CD4-positive, alpha-beta memory T cell (primary cell): ENCODE measurements at places on chromosomes 1 and 21.

DNA sequence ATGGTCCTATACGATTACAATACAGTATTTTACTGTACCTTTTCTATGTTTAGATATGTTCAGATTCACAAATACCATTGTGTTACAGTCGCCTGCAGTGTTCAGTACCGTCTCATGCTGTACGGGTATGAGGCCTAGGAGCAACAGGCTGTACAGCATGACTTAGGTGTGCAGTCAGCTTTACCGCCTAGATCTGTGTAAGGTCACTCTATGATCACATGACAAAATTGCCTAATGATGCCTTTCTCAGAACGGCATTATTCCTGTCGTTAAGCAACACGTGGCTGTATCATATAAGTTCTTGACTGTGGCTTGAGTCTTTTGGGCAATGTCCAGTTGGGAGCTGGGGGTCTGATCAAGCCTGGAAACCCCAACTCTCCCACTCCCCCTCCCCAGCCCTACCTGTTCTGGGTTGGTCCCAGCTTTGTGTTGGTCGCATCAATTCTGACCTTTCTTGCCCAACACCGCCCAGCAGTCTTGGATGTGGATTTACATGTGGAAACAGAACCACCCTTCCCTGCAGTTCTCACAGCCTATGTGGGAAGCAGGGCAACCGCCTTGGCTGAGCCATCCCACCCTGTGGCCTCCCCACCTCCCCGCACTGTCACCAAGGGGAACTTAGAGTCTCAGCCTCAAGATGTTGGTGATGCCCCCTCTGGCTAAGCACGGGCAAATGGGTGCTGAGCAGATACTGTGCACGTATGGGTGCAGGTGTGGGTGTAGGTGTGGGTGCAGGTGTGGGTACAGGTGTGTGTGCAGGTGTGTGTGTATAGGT, 80.2 kb upstream of the ACTL8 start:
- DNase-seq = no peak

DNA sequence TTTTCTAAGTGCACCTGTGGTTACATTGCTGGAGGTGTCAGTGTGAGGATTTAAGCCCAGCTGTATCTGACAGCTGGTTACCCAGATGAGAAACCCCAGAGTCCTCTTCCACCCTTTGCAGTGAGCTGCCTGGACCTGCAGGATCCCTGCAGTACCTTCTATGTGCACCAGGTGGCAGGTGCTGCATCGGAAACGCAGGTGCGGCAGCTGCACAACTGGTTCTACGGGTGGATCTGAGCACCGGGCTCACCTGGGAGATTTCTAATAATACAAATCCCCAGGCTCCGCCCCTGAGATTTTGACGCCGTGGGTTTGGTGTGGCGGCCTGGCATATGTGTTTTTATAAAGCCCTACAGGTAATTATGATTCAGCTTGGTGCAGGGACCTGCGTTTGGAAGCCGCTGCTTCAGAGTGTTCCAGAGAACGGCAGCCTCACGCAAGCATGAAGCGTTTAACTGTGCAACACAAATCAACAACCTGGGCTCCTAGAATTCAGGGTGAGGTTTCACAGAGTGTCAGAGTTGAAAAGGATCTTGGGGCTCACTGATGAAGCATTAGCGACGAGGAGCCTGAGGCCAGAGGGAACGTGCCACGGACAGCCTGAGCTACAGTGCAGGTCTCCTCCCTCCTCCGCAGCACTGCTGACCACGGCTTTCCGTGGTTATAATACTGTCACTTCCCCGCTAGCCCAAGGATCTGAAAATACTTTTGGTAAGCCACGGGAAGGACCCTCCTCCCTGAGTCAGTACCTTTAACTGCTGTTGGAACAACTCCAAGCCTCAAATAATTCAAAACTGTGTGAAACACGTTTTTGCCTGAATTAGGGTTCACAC, 96.7 kb upstream of the TRABD2B start:
- DNase-seq = peak; percentile 57

DNA sequence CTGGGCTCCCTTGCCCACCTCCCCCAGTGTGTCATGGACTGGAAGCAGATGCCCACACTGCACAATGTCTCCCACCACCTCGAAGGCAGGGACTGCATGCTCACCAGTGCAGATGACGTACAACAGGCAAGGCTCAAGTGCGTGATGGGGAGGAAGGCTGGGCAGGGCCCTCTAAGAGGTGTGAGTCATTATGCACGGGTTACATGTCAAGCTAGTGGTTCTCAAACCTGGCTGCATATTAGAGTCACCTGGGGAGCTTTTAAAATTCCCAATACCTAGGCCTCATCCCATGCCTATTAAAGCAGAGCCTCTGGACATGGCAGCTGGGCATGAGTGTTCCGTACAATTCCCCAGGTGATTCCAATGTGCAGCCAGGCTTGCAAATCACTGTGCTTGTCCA, 137.9 kb upstream of the NGF start:
- DNase-seq = no peak

DNA sequence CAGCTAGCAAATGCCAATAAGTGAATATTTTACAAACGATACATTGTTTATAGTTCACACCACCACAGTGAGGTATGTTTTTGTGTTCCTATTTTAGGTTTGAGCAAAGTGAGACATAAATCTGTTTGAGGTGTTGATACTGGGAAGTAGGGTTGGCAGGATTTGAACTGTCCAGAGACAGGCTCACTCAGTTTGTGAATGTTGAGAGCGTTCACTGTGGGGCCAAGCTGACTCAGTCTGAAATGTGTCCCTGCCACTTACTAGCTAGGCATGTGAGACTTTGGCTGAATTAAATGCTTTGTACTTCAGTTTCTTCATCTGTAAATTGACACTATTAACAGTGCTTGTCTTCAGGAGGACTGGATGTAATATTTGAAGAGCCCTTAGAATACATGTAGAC, 35.1 kb downstream of the DIRAS3 start:
- DNase-seq = no peak

DNA sequence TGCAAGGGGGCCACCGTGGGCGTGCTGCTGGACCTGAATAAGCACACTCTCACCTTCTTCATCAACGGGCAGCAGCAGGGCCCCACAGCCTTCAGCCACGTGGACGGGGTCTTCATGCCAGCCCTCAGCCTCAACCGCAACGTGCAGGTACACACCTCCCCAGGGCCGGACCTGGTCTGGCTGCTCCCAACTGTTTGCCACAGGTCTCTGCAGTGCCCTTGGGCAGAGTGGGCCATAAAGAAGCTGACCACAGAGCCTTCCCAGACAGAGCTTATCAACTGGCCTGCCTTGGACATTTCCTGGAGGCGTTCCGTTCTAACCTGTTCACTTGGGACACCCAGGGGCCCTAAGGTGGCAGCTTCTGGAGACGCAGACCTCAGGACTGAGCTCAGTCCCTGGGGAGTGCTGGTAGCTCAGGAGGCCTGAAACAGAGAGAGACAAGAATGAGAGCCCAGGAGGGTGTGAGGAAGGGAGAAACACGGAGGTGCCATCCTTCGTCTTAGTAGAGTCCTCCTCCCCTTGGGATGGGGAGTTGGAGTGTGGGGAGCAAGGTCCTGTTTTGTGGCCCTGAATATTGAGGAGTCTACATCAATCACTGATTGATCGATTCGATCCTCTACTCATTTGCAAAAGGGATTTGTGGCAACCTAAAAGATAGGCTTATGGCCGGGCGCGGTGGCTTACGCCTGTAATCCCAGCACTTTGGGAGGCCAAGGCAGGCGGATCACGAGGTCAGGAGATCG, 27.0 kb upstream of the GNPAT start:
- DNase-seq = no peak

DNA sequence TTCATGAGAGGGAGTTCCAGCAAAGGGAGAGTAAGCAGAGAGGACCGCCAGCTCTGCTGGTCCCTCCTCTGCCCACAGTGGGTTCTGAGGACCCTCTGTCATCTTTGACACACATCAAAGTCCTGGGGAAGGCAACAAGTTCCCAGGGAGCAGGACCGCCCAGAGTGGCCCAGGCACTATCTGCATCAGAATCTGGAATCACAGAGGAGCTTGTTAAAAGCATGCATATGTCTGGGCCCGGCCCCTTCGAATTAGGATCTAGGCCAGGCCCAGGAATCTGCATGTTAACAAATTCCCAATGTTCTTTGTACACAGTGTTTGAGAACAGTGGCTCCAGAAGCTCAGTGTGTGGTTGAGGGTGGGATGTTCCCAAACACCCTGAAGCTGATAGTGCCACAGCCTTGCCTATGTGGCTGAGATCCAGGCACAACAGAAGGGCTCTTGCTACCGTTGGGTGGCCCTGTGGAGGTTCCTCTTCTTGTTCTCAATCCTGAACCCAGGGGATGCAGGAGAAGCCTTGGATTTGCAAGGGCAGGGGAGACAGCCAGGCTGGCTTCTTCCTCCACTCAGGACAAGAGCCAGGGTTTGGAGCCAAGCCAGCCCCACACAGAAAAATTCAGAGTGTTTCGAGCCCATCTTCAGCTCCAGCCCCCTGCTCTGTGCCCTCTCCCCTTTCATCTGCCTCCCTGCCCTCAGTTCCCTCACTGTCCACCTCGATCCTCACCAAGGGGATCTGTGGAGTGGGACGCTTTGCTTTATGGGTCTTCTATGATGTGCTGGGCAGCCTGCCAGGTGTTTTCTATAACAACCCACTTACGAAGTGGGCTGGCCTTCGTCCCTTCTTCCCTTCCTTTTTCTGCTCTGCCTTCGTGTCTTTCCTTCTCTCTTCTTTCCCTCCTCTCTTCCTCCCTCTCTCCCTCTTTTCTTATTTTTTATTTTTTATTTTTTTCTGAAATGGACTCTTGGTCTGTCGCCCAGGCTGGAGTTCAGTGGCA, 129.0 kb upstream of the TMPRSS2 start:
- DNase-seq = no peak

DNA sequence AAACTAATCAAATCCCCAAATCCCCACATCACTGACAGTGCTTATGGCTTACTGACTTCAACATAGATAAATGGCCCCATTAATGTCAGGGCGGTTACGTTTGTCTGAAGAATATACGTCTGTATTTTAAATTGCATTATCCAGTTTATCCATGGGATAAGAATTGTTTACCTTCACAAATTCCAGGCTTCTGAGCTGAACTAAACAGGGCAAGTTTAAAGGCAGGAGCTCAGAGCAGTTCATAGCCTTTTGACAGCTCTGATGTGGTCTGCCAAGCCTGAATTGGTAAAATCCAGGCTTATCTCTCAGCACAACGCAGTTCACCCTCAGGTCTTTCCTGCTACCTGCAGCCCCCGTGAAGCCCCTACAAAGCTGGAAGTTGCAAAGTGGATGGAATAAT, 79.5 kb upstream of the GREM2 start:
- no peak for DNase-seq

DNA sequence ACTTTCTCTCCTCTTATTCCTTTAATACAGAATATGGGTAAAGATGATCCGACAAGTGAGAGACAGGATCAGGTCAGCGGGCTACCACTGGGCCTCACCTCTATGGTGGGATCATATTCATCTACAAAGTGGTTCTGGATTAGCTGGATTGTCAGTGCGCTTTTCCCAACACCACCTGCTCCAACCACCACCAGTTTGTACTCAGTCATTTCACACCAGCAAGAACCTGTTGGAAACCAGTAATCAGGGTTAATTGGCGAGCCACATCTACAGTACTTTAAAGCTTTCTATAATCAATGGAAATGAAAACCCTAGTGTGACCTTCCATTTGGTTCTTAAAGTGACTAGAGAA, 643 bp downstream of the NRAS start:
- no peak for DNase-seq

GRCh38 chr1:197799271-197799670, 24.0 kb upstream of the DENND1B start:
- DNase-seq = no peak

DNA sequence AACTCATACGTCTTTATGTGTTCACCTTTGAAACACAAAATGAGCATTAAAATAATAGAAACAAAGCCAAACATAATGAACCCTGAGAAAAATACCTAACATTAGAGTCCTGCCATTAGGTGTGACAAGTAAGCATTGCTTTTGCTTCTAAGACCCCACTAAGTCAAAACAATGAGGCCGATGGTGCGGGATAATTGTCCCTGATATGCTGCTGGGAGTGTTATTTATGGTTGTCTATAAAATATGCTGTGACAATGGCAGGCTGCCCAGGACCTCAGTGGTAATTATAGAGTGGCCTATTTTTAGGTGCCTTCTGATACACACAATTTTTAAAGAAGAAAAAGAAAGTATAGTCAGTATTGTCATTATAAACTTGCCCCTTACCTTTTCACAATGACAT, 1423.1 kb downstream of the AMY1C start:
- no peak for DNase-seq

DNA sequence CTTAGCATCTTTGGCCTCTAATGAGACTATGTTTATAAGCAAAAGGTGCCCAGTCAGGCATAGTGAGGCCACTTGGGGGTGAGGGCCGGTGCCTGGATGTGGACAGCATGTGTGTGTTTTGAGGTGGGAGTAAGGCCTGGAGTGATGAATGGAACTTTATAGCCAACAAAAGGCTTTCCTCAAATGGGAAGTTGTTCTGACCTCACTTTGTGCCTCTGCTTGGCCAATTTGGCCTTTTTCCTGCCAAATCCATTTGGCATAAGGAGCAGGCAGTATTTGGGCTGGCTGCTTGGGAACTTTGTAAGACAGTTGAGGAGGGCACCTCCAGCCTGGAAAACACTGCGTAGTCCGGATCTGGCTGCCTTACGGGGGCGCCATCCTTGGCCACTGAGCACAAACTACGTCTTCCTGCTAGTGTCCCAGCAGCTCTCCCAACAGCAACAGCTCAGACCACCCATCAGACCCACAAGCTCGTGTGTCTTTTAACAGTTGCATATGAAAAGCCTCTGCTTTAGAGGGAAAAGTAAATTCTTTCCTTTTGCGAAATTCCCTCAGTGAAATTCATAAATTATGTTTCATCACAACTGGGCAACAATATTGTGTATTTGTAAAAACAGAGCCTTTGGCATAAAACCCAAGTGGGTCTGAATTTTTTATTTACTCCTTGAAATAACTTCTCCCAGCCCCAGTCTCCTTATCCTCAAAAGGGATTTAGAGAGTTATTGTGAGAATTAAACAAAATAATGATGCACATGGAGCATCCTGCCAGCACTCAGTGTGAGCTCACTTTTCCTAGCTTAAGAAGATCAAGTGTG, 322.9 kb downstream of the DISC1 start:
- DNase-seq = no peak

DNA sequence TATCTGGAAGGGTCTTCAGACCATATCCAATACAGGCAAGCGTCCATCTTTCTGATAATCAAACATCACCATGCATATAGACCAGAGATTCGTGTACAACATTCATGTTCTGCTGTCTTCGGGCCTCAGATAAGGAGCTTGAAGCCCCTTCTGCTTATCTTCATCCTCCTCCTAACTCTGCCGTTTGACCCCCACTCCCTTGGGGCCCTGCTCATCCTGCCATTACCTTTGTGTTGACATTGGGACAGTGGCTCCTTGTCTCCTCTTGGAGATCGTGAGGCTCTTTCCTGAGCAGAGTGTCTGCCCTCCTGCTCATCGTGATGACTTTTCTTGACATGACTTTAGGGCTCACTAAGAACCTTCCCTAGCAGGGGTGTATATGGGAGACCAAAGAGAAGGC, 37.3 kb downstream of the ACTL8 start:
- no peak for DNase-seq

- DNase-seq = no peak
These were observed 211.8 kb upstream of the C1orf105 start for GRCh38 chr1:172208635-172209034.

DNA sequence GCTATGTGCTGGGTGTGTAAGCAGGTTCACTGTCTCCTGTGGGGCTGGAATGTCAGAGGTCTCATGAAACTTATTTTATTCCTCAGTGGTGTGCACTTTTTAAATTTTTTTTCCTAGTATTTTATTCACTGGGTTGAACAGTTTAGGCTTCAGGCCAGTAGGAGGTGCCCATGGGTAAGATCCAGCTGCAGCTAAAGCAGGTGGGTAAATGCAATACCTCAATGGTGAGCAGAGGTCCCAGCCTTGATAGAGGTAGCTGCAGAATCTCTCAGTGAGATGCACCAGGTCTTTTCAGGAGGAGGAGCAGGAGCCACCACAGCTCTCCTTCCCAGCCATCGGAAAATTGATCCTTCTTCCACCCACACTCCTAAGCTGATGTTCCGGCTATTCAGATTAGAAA, 12.6 kb upstream of the OR6N2 start:
- DNase-seq = peak; percentile 26
